ENCODE measurements at places on chromosomes 2 and 18. TPM values are rescaled to one million over a fixed set of nuclear protein-coding genes. Genes with fewer than 3 reads are reported as not detected.

RSAD2 gene
- total RNA-seq = 7.0 TPM

SERPINB4 gene
- total RNA-seq = not detected

DNPEP gene
- 47.3 TPM for total RNA-seq

SLC9A4 gene
- 0.17 TPM for total RNA-seq

LYPD6 gene
- total RNA-seq = 1.2 TPM

CCBE1 gene
- 34.9 TPM for total RNA-seq

DNA sequence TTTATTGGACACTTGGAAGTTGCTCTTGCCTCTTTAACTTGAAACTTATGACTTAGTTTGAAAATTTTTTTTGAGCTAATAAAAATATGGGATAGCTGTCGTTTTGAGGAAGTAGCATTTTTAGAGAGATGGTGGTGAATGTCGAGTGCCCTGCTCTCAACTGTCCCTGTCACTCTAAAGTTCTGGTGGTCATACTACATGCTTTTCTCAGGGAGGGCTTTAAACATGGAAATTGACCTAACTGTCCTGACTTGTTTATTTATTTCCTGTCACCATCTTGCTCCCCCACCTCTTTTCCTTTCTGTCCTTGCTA, 16.0 kb downstream of the CEP192 start:
- no peak overlapping the region for H3K27ac ChIP-seq
- no peak overlapping the region for H3K4me3 ChIP-seq
- no peaks in the 10 kb centered on the region for H3K36me3 ChIP-seq
- no peak for DNase-seq

DNA sequence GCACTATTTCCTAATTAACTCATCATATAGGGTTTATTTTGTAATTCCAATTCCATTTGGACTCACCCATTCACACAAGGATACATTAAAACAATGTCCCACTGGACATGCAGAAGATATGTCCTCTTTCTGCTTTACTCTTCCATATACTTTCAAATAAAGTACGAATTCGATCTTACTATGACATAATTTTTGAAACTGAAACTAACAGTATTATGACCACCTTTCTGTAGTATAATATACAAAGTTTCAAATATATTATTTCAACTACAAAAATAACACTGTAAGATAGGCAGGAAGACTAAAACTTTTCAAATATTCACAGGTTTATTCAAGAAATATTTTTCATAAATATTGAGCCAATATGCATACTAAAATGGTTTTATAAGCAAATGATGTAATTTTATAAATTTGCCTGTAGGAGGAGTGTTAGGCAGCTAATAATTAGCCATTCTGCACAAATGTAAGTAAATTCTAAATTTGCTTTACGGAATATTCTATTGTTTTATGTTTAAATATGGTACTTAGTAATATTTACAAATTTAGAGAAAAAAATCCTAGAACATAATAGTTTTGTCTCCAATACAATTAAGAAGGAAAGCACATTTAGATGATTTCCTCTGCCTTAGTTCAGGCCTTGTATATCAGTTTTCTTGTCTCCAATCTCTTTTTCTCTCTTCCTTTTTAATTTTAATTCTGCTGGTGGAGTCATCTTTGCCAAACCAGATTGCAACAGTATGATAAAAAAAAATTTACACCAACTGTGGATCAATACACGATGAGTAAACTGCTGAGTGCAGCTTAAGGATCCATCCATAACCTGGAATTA, 85.9 kb downstream of the CERKL start:
- DNase-seq = no peak
- H3K36me3 ChIP-seq = no peaks in the 10 kb centered on the region
- no peaks in the 10 kb centered on the region for H3K4me1 ChIP-seq
- H3K27ac ChIP-seq = no peak overlapping the region

DNA sequence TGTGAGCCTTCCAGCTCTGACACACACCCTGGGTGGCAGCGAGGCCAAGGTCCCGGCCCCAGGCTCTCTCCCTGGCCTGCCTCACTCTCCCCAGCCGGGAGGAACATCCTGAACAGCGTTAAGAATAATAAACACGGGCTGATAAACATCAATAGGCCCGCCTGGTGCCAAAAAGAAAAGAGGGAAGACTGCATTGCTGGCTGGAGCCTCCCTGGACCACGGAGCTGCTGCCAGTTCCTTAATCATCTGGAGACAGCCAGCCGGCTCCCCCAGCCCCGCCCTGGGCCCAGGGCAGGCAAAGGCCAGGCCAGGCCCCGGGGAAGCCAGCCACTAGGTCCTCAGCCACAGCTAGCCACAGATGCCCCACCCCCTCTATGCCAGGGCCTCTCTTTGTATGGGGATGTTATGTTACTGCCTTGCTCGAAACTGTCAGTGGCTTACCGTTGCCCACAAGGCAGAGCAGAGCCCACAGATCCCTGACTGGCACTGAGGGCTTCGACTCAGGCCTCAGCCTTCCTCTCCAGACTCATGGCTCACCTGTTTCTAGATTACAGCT, 293.7 kb downstream of the DYSF start:
- H3K27ac ChIP-seq = no peak overlapping the region
- H3K4me1 ChIP-seq = no peaks in the 10 kb centered on the region
- no peaks in the 10 kb centered on the region for H3K36me3 ChIP-seq
- peaks cover 15% of the 10 kb centered on the region for H3K27me3 ChIP-seq
- no peak overlapping the region for H3K4me3 ChIP-seq

- H3K4me3 ChIP-seq = no peak overlapping the region
- no peaks in the 10 kb centered on the region for H3K36me3 ChIP-seq
- peak; percentile 77 for DNase-seq
Measured at GRCh38 chr2:28406276-28407096, 13.8 kb downstream of the FOSL2 start.

- no peak overlapping the region for H3K4me3 ChIP-seq
- H3K27me3 ChIP-seq = no peaks in the 10 kb centered on the region
- H3K36me3 ChIP-seq = no peaks in the 10 kb centered on the region
- H3K27ac ChIP-seq = no peak overlapping the region
- no peaks in the 10 kb centered on the region for H3K4me1 ChIP-seq
- no peak for DNase-seq
Measured at GRCh38 chr2:234635284-234635683, 138.4 kb upstream of the ARL4C start.

DNA sequence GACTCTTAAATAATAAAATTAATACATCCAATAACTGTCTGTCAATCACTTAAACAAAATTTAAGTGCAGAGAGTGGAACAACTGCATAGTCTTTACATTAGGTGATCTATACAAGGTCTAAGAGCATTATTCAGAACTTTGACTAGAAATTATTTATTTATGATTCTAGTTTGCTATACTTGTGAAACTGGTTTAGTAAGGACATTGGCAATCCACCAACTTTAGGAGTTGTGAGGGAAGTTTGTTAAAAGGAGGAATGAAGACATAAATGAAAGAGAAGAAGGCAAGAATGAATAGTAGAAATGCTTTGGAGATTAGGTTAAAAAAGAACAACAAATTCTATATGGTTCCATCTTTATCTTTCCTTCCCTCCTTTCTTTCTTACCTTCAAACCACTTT, 217.5 kb downstream of the GPD2 start:
- H3K27ac ChIP-seq = no peak overlapping the region
- no peaks in the 10 kb centered on the region for H3K36me3 ChIP-seq
- H3K27me3 ChIP-seq = no peaks in the 10 kb centered on the region
- DNase-seq = no peak
- H3K4me1 ChIP-seq = no peaks in the 10 kb centered on the region
- no peak overlapping the region for H3K4me3 ChIP-seq

DNA sequence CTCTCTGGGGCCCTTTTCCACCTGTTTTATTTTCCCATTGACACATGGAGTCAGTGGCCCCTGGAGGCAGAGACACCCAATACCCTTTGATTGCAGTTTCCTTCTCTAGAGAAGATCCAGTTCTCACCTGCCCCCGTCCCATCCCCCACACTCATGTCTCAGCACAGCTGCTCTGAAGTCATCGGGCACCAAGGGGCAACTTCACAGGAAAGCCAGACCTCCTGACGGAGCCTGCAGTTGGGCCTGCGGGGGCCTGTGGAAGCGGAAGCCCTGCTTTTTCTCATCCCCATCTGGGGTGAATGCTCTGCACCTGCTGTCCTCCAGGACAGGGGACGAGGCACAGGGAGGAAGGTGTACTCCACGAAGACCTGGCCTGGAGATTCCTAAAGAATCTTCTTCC, 308.3 kb upstream of the EPAS1 start:
- no peak overlapping the region for H3K4me3 ChIP-seq
- H3K27me3 ChIP-seq = no peaks in the 10 kb centered on the region
- H3K4me1 ChIP-seq = peaks cover 14% of the 10 kb centered on the region
- DNase-seq = no peak
- H3K36me3 ChIP-seq = no peaks in the 10 kb centered on the region
- no peak overlapping the region for H3K27ac ChIP-seq

DNA sequence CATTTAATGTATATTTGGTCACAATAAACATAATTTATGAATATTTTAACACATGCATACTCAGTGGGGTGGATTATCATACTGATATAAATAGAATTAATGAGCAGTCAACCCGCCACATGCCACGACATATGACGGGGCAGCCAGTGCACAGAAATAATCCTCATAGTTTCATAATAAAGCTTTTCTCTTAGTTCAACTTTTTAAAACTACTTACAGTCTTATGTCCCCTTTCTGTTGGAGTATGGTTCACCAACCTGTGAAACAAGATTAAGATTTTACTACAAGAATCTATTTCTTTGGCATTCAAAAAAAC, 75.6 kb upstream of the ETAA1 start:
- no peaks in the 10 kb centered on the region for H3K36me3 ChIP-seq
- DNase-seq = no peak
- no peak overlapping the region for H3K4me3 ChIP-seq
- no peak overlapping the region for H3K27ac ChIP-seq

DNA sequence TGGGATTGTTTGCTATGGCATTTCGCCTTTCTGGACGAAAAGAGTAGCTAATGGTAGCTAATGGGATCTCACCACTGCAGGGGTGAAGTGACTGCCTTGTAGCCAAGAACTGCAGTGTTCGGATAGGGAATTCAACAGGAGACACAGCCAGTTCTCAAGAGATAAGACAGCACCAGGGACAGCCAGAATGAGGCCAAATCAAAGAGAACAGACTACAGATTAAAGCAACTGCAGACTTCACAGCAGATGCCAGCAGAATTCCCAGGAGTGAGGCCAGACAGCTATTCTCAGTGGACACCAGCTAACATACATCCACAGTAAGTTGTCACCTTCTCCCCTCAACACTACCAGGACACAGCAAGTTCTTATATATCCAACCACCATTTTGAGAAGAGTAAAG, 124.0 kb downstream of the PLA2R1 start:
- H3K4me1 ChIP-seq = no peaks in the 10 kb centered on the region
- no peaks in the 10 kb centered on the region for H3K36me3 ChIP-seq
- no peaks in the 10 kb centered on the region for H3K27me3 ChIP-seq
- no peak overlapping the region for H3K4me3 ChIP-seq
- DNase-seq = no peak
- no peak overlapping the region for H3K27ac ChIP-seq

DNA sequence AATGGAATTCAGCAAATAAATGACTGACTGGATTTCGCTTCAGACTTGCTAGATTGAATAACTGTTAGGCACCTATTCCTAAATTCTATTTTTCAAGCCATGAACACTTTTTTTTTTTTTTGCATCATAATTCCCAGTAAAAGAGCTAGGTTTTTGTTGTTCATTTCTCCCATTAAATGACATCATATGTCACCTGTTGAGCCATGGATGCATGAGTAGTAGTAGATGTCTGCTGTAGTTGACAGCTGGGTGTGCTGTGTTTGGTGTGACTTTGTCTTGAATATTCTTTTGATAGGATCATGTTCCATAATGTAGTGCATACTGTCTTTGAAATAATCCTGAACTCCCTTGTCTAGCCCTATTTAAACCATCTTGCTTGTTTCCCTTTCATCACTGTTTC, 115.2 kb downstream of the RAB3GAP1 start:
- H3K4me3 ChIP-seq = no peak overlapping the region
- no peak overlapping the region for H3K27ac ChIP-seq
- no peaks in the 10 kb centered on the region for H3K27me3 ChIP-seq
- no peak for DNase-seq

GRCh38 chr18:63511285-63511684, 30.9 kb upstream of the SERPINB12 start:
- no peak overlapping the region for H3K27ac ChIP-seq
- H3K4me3 ChIP-seq = no peak overlapping the region
- DNase-seq = no peak
- H3K4me1 ChIP-seq = no peaks in the 10 kb centered on the region

GRCh38 chr2:181461056-181461997, 4.1 kb downstream of the ITGA4 start:
- DNase-seq = no peak
- no peak overlapping the region for H3K4me3 ChIP-seq
- H3K27me3 ChIP-seq = peaks cover 21% of the 10 kb centered on the region
- no peaks in the 10 kb centered on the region for H3K36me3 ChIP-seq
- peaks cover 6% of the 10 kb centered on the region for H3K4me1 ChIP-seq
- H3K27ac ChIP-seq = no peak overlapping the region

All from adrenal gland (tissue), 19 donors.